ENCODE measurements at places on chromosomes 11 and 22.

- no peak for DNase-seq
Measured at GRCh38 chr22:18121954-18122554, 11.4 kb downstream of the TUBA8 start.

GRCh38 chr11:128716661-128717210, 22.9 kb downstream of the FLI1 start:
- DNase-seq: peak; percentile 76

- DNase-seq: no peak
Measured at GRCh38 chr11:20117291-20117690, 43.0 kb downstream of the DBX1 start.

DNA sequence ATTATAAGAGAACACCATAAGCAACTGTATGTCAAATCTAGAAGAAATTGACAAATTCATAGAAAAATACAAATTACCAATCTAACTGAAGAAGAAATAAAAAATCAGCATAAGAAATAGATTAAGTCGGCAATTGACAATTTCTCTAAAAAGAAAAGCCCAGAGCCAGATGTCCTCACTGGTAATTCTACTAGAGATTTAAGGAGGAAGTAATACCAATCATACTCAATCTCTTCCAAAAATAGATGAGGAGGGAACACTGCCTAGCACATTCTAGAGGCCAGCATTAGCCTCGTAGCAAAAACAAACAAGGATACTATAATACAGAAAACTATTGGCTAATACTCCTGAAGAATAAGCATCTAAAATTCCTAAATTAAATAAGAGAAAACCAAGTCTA, 40.4 kb upstream of the IGLL5 start:
- no peak for DNase-seq

DNA sequence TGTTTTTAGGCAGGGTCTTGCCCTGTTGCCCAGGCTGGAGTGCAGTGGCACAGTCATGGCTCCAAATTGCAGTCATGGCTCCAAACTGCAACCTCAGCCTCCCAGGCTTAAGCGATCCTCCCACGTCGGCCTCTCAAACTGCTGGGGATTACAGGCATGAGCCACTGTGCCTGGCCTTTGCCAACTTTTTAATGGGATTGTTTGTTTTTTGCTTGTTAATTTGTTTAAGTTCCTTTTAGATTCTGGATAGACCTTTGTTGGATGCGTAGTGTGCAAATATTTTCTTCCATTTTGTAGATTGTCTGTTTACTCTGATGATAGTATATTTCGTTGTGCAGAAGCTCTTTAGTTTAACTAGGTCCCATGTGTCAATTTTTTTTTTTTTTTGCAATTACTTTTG, 10.0 kb upstream of the SCGB1D1 start:
- no peak for DNase-seq
